ENCODE measurements at places on chromosomes 16 and 17. TPM values are rescaled to one million over a fixed set of nuclear protein-coding genes. Genes with fewer than 3 reads are reported as not detected.

Gene NGFR
- 10.0 TPM for total RNA-seq

Gene CD79B
- 12.5 TPM for total RNA-seq

Gene EVPL
- 84.2 TPM for total RNA-seq

Gene AP1G1
- 117 TPM for total RNA-seq

Gene CCL2
- total RNA-seq = 31.7 TPM

Gene SAMD14
- 5.5 TPM for total RNA-seq

Gene HOXB3
- 179 TPM for total RNA-seq

Gene CDH11
- total RNA-seq = 98.3 TPM

Gene PRR15L
- total RNA-seq = 12.2 TPM

Gene HLF
- 23.8 TPM for total RNA-seq

Gene SBK1
- 0.49 TPM for total RNA-seq

Gene SULT1A3
- total RNA-seq = 28.3 TPM

Gene RRAD
- total RNA-seq = 7.7 TPM

Gene CACNG1
- not detected for total RNA-seq

Gene CES4A
- total RNA-seq = 17.7 TPM

Gene TBC1D16
- total RNA-seq = 37.0 TPM

Gene C17orf50
- not detected for total RNA-seq

Gene PPY
- not detected for total RNA-seq

Gene SGCA
- total RNA-seq = 16.9 TPM

Gene PLEKHH3
- 64.2 TPM for total RNA-seq

Gene ZNF597
- total RNA-seq = 4.8 TPM

Gene C16orf46
- total RNA-seq = not detected

Gene FASN
- 165 TPM for total RNA-seq
